ENCODE measurements at places on chromosomes 3 and 15.
A peak's percentile ranks its signal among the peaks of the same experiment; 100 is the strongest.

DNA sequence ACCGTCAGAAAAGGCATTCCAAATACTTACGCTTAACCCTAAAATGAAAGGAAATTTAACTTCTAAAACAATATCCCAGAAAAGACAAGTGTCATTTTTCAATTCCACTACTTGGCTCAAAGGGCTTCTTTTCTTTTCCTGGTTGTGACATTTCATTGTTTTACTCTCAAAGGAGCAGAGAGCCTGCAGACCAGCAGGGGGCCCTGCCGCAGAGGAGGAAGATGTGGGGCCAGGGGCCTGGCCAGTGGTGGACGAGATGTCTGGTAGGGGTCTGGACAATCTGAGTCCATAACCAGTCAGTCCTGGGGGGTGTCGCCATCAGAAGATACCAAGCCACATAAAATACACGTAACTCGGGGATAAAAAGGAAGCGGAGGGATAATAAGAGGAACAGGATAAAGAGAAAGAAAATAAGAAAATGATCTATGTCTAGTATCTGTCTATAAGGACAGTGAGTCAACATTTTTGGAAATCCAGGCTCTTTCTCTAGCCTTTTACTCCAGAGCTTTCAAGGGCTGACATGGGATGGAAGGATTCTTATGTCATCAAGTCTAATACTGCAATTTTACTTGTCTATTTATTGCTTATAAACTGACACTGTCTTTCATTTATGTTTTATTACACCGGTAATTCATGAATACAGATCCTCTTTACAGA is 54.2 kb upstream of the ARHGEF3 start:
- no peak for DNase-seq

DNA sequence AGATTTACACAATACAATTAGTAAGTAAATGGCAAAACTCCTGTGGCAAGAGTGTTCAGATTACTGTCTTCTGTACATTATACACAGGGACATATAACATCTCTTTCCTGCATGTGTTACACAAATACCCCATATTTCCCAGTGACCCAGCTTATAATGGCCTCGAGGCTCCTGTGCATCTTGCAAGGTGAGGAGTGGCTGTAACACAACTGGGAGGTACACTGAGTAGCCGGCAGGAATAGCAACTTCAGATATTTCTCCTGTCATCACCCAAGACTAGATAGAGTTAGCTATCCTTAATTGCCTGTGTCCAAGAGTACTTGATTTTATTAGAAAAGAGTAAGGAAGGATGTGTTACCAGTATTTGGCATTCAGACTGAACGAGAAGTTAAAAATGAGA is 5.6 kb downstream of the GMPS start:
- DNase-seq = no peak

GRCh38 chr3:187112934-187113793 is 26.1 kb downstream of the RPL39L start:
- DNase-seq = no peak

- no peak for DNase-seq
Measured at GRCh38 chr3:120982608-120983320, 74.8 kb downstream of the STXBP5L start.

GRCh38 chr3:181534781-181535221 is 176.9 kb upstream of the SOX2 start:
- DNase-seq = no peak

GRCh38 chr15:71334873-71335272 is 219.6 kb downstream of the THSD4 start:
- no peak for DNase-seq

DNA sequence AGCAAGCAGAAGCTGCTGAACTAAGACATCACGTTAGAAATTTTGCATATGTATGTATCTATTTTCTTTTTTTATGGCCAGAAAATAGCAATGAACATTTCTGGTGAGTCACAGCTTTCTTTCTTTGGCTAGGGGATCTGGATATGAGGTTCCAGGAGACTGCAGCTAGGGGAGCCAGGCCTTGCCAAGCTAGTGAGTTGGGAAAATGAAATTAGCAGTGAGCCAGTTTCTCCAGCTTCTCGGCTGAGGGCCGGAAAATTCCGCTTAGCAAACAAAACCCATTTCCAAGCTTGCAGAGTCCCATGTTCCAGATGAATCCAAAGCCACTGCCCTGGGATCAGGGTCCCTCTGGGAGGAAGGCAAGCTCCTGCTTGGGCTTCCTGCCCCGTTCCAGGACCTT is 137.6 kb downstream of the SRGAP3 start:
- DNase-seq = no peak

DNA sequence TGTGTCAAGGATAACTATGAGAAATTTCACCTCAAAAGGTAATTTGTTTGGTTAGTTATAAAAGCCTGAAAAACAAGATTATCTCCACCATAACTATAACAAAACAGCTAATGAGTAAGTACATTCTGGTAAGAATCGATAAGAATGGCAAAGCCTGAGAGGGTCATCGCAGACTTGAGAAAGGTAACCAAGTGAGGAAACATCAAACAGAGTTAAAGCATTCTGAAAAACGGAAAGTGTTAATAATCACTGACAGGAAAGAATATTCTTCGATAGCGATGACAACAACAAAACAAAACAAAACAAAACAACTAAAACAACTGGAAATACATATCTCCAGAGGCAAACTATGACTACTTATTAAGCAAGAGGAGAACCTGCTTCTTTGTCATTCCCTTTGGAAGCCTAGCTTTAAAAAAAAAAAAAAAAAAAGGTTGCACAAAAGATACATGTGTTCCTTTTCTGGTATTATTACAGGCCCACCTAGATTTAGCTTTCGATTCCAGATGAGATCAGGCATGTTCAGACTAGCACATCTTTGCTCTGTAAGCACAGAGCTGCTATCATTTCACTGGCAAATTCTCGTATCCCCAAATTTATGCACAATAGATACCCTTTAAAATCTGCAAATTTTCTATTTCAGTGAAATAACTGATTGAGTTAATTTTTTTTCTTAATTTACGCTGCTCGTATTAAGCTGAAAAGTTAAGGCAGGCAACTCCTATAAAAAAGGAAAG is 155.6 kb downstream of the TIGIT start:
- no peak for DNase-seq

DNA sequence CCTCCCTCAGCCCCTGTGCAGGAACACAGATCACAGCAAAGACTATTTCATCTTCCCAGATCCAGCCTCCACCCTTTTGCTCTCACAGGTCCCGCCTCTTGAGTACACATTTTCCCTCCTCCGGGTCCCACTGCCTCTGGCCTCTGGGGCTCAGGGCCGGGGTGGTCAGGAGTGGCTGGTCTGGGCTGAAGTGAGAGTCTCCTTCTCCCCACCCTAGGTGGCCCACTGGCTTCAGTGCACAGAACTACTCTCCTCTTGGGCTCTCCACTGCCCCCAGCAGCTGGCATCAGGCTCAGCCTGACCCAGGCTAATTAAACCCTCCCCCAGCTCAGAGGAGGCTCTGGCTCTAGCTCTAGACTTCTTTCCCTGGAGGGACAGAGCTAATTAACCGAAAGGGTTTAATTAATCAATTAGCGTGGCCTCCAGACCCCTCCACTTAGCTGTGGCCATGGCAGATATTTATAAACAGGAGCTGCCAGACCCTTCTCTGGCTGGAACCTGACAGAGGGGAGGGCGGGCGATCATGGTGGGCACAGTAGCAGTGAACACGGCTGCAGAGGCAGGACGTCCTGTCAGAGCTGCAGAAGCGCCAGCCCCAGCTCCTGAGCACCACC is 15.1 kb downstream of the DUSP7 start:
- DNase-seq = peak; percentile 83

- peak; percentile 57 for DNase-seq
Measured at GRCh38 chr3:138923531-138923994, 23.4 kb downstream of the FOXL2 start.

DNA sequence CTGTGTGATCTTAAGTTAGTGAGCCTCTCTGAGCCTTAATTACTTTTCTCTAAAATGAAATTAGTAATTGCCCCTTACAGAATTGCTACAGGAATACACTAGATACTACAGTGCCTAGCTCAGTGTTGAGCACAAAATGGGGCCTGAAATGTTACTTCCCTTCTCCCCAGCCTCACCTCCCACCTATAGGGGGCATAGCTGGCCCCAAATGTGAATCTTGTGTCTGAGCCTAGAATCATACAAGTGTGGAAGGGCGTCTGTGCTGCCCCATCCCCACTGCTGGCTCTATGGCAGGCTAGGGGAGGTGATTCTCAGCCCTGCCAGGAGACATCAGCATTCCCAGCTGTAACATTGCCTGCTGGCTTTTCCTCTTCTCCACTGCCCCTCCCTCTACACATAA is 42.7 kb downstream of the IFT122 start:
- no peak for DNase-seq

DNA sequence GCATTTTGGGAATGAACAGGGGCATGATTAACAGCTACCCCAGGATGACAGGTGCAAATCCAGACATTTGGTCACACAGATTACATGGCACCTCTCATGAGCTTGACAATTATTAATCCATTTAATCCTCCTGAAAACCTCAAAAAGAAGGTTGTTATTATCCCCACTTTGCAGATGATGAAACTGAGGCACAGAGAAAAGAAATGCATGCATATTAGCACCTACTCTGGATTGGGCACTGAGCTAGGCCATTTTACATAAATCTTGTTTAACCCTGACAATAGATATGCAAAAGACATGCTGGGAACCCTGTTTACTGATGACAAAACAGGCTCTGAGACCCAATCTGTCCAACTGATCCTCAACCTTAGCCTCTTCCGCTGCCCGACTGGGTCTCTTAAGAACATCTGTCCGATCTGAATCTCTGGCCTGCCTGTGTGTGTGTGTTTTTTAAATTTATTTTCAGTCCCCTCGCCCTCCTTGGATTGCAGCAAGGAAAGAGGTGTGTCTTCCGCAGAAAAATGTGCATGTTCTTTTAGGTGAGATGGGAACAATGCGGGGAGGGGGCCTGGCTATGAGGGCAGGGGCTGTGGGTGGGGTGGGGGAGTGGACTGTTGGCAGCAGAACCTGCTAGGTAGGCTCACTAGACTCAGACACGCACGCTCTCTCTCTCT is 162.5 kb downstream of the WNT7A start:
- no peak for DNase-seq

GRCh38 chr15:64740311-64741170 is 34.8 kb downstream of the RBPMS2 start:
- no peak for DNase-seq

GRCh38 chr3:187996609-187997008 is 157.3 kb upstream of the LPP start:
- DNase-seq = no peak

DNA sequence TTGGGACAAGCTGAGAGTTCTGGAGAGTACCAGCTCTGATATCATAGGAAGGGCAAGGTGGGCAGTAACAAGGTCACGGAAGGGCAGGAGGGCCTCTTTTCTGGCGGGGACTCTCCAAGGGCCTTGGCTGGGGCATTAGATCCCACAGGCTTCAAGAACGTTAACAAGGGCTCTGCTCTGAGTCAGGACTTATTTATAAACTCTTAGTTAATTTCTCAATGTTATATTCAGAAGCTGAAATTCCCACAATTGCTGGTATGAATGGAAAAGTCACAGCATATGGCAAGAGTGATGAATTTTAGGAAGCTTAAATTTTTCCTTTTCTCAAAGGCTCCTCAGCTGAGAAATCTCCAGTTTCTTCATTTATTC is 320.2 kb upstream of the TBC1D5 start:
- DNase-seq = no peak

GRCh38 chr3:112379020-112379690 is 46.2 kb downstream of the CD200 start:
- DNase-seq = no peak

DNA sequence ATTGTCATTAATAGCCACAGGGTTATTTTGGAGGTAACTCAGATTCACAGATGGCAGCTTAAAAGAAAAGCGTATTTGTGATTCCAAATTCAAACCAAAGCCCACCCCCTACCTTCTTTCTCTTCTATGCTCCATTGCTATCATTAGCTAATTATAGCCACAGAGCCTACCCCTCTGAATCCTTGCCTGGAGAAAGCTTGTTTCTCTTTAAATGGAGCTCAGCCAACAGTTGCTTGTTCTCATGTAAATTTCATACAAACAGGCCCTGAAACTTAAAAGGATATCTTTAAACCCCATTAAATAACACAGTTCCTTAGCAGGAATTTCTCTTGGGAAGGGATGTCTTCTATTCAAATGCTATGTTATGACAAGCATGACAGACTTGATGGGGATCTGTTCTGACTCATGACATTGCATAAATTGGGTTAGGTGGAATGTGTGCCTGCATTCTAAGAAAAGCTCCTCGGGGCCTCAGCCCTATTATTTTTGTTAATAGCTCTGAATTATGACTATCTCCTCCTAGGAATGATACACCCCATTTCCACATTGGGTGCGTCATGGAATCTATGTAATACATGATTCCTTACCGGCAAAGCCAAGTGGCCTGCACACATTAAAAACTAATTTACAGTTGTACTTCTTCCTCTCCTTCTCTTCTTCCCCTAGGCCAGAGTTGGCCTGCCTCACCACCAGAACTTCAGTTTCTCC is 265.8 kb downstream of the TAFA4 start:
- no peak for DNase-seq

GRCh38 chr3:102478160-102478559 is 43.3 kb downstream of the ZPLD1 start:
- DNase-seq = no peak

- no peak for DNase-seq
Measured at GRCh38 chr3:100602506-100603444, 6.6 kb upstream of the ADGRG7 start.

DNA sequence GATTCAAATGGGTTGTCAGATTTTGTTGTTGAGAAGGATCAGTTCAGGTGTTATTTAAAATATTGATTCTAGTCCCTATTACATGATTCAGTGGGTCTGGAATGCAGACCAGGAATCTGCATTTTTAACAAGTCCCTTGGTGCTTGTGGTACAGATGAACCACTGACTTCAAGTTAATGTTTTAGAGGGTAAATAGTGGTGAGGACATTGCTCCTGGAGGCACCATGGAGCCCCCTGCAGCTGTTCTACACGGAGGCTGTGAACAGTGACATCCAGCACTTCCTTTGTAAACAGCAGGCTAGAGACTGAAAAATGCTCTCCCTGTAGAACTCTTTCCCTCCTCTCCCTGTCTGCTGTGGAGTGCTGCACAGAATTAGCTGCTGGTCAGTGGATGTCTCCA is 4.8 kb upstream of the FSIP1 start:
- DNase-seq = no peak

GRCh38 chr3:162541923-162542322 is 1045.3 kb downstream of the OTOL1 start:
- no peak for DNase-seq

DNA sequence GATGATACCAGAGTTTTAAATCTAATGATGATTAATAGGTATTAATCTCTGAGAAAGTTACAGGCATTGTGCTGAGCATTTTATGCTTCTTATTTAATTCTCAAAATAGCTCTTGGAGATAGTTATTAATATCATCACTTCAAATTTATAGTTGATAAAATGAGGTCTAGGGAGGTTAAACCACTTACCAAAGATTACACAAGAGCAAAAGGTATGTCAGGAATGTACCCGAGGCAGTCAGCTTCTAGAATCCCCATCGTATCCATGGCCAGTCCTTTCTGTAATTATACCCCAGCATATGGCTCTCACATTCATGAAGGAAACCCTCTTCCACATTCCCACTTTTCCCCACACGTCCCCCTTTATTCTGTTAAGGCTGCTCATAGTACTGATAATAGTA is 421.3 kb downstream of the PYDC2 start:
- no peak for DNase-seq
